Fibroblast of upper back skin (primary cell): ENCODE measurements at places on chromosomes 7 and 10.

DNA sequence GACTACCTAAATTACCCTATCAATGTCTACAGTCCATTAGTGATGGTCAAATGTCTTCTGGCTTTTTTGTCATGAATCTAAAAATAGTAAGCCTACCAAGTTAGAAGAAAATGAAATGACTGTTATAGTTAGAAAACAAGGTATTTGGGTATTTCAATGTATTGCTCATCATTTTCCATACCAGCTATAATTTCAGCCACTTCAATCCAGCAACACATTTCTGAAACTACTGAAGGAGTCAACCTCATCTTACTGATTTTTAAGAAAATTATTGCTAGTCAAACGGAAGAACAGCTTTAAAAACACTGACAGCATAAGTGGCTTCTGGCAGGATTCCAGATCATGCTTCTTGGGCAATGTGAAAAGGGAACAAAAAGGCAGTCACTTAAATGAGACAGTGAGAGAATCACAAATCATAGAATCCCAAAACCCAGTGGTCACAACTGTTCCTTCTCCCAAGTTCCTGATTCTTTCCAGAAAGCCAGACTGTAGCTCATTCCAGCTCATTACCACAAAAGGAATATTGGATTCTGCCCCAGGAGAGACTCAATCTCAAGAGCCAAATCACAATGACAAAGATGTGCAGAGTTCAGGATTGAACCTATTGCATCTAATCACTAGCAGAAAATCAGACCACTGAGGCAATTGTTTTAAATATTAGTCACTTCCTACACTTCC, 61.2 kb upstream of the LRRN3 start:
- peak; percentile 67 for DNase-seq

DNA sequence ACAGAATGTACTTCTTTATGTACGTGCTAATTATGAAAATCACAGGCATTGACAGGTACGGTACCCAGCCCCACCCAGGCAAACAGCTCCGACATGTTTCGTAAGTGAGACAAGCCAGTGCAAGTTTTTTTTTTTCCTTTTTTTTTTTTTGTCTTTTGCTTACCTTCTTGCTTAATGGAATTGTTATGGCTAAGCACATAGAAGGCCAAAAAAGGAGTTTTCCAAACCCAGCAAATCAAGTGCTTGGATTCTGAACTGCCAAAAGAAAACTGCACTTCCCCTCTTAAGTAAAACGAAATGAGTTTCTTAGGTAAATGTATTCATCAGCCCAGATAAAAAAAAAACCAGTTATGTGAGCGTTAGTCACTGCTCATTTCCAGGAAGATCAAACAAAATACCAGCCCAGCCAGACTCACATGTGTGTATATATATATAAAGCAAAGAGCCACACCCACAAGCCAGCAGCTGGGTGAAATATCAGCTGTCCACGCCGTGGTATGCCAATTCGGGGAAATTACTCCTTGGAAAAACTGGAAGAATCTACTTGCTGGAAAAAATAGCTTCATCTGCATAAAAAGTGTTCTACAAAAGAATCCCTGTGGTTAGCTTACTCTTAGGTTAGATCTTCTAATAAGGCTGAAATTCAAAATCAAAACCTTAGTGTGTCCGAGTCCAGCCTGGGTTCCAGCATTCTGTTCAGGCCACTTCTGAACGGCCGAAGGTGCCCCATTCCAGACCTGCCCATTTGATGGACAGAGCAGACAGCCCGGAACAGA, 8.0 kb downstream of the KLF6 start:
- DNase-seq: peak; percentile 97

DNA sequence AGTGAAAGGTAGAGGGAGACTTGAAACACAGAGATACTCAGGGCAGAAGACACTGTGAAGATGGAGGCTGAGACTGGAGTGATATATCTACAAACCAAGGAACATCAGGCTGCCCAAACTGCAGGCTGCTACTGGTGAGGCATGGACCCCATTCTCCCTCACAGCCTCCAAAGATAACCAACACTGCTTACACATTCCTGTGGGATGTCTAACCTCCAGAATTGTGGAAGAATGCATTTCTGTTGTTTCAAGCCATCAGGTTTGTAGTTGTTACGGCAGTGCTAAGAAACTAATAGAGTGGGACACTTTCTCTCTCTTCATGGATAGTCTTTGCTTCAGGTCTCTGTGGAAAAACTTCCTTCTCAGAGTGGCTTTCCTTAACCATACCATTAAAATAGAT, 182.6 kb upstream of the TMEM106B start:
- DNase-seq: peak; percentile 74

- DNase-seq: peak; percentile 53
Measured at GRCh38 chr7:155456738-155457543, 988 bp upstream of the EN2 start.

GRCh38 chr10:119207713-119208552, 562 bp downstream of the GRK5 start:
- peak; percentile 48 for DNase-seq

- no peak for DNase-seq
Measured at GRCh38 chr7:42091461-42092291, 145.3 kb downstream of the GLI3 start.

DNA sequence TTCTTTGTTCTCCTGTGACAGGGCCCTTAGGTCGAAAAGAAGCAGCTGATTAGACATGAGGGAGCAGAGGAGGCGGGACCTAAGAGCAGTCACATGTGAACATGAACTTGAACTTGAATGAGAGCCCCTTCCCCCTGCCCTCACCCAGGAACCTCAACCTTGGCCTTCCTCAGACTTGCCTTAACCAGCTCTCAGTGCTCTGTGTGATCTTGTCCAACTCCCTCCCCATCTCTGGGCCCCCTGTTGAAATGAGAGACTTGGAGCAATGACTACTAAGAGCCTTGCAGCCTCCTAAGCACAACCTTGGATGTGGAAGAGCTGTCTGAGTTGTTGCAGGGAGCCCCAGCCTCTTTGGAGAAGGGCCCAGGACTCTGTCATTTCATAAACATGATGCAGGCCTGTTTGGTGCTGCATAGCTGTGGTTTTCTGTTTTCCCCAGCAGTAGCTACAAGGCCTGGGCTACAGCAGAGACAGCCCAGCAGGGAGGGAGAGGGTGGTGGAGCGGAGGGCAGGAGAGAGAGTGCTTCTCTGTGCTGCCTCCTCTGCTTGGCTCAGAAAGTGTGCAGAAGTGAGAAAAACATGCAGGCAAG, 123.9 kb upstream of the ZMIZ1 start:
- peak; percentile 98 for DNase-seq

- no peak for DNase-seq
Measured at GRCh38 chr7:50688226-50688590, 94.5 kb downstream of the GRB10 start.

GRCh38 chr7:73345538-73345937, 17.6 kb downstream of the FKBP6 start:
- DNase-seq: no peak

- DNase-seq: peak; percentile 13
Measured at GRCh38 chr7:48183370-48183743, 12.1 kb downstream of the ABCA13 start.

DNA sequence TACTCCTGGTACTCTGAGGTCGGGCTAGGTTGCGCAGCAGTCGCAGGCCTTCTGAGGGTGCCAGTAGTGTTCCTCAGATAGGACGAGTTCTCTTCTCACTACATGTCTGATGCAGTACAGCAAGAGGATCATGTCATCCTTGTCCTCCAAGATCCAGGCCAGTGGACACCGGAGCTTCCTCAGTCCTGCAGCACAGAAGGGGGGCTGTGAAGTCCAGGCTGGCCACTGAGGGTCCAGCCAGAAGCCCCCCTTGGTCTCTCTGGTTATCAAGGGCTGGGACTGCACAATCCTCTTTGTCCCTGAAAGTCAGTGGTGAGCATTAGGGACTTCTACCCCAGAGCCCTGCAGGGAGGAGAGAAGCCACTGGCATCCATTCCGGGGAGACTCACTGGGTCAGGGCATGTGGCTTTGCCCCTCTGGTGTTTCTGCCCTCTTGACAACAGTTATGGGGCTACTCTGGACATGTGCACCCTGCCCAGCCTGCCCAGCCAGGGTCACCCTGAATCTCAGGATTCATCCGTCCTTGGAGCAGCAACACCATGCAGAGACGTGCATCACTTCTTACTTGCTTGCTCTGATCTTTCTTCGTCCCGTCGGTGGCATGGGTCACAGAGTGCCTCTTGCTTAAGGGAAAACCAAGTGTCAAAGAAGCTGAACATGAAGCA, 125.7 kb downstream of the ADCY1 start:
- DNase-seq: no peak

- peak; percentile 46 for DNase-seq
Measured at GRCh38 chr7:100446040-100446439, 9.7 kb upstream of the PPP1R35 start.

DNA sequence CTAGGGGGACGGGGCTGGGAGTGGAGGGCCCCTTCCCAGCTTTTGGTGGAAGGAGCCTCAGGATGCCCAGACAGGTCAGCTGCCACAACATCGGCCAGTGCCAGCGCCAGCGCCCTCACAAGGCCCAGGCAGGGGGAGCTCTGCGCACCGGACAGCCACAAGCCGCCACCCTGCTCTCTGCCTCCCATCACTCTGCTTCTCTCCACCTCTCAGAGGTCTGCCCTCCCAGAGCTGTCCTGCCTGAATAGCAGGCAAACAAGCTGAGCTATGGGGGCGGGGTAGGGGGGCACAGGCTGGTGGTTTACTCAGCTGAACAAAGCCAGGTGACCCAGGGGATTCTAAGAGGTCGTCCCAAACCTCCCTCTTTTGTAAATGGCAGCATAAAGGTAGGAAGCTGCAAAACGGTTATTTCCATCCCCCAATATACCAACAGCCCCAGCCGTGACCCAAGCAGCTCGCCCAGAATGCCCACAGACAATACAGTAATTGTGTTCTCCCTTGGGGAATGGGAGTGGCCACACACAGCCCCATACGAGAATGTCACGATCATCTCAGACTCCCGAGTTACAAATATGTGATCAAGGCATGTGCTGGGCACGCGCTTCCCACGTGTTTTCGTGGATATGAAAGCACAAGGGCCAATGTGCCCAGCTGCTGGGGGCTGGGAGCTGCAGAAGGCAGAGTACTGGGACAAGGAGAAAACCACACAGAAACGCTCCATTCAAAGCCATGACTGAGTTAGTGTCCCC, 19.7 kb downstream of the FAM53B start:
- no peak for DNase-seq

GRCh38 chr10:63634488-63635065, 113.4 kb downstream of the REEP3 start:
- peak; percentile 81 for DNase-seq

DNA sequence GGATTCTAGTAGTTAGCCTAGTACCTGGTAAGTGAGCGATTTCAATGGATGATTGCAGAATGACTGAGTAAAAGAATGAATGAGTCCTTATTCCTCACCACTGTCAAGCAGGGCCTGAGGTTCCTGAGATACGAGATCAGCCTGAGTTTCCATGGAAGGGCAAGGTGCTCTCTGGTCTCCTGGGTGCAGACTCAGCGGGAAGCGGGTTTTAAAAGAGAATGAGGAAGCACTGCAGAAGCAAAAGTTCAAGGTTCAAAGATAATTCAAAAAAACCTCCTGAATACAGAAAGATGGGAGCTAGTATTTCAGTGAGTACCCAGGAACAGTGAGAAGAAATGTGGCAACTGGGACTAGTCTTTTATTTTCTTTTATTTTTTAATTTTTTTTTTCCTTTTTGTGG, 4.3 kb downstream of the ZNF3 start:
- no peak for DNase-seq

- peak; percentile 28 for DNase-seq
Measured at GRCh38 chr7:149774237-149775175, 1.1 kb upstream of the ZNF467 start.

DNA sequence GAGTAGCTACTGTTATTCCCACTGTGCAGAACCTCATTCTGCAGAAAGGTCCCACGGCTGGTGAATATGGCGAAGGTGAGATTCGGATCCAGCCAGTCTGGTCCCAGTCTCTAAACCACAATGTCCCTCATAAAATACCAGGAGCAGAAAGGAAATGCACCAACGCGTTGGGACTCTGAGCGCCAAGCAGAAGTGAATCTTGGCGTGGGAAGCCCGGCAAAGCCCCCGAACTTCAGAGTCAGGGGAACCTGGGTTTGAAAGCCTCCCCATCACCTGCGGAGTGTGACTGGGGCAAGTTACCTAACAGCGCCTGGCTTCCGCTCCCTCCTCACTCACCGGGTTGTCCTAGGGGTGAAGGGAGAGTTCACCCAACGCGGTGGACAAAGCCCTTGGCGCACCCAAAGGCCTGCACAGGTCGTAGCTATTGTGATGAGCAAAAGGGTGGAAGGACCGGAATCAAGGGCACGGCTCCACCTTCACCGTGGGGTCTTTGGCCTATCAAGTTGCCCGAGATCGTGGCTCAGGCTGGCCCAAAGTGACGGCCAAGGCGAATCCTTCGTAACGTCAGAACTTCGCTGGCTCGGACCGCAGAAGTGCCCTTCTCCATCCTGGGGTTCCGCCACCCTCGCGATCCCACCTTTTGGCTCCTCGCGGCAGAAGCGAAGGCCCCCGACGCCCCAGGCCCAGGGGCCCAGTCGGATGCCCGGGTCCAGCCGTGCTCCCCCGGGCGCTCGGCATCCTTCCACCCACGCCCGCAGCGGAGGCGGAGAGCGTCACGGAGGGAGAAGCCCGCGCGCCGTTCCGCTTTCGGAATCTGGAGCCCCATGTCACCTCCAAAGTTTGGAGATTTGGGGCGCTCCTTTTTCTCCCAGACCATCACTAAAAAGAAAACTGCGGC, 811 bp downstream of the RGS10 start:
- no peak for DNase-seq

DNA sequence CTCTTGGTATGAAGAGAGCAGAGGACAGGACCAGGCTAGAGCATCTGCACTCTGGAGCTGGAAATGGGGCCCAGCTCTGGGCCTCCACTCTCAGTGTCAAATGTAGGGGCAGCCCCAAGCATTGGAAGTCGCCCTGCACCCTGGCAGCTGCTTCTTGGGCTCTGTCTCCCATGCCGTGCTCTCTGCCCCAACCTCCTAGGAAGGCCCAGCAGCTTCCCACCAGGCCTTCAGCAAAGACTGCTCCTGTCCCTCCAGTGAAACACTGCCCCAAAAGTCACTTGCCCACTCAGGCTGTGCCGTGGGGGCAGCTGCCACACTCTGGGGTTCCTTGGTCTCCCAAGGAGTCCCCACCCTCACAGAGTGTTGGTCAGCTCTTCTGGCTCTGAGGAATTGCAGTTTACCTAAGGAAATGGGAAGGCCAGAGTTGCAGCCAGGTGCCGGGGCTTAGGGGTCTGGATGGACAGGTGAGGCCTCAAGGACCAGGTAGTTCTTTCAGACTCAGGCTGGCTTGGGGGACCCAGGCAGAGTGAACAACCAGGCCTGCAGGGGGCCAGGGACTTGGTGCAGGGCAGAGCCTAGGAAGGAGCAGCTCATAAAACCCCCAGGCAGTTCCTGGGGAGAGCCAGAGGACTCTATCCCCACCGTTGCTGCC, 9.4 kb upstream of the OPN4 start:
- DNase-seq: no peak

GRCh38 chr7:200704-201103, 8.3 kb downstream of the FAM20C start:
- no peak for DNase-seq

DNA sequence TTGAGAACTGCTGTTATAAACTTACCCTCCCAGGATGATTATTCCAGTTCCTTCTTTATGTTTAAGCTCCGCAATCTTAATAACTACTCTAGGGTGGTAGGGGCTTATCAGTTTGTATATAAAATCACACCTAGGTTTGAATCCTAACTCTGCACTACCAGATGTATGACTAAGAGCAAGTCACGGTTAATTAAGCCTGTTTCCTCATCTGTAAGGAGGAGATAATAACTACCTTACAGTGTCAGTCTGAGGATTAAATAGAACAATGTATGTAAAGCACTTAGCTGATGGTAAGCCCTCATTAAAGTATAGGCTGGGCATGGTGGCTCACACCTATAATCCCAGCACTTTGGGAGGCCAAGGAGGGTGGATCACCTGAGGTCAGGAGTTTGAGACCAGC, 9.2 kb downstream of the DNA2 start:
- DNase-seq: no peak
